ENCODE measurements at places on chromosomes 5 and 9.

- peak; percentile 24 for DNase-seq
These were observed 33.3 kb downstream of the FBXO10 start for GRCh38 chr9:37542895-37543294.

DNA sequence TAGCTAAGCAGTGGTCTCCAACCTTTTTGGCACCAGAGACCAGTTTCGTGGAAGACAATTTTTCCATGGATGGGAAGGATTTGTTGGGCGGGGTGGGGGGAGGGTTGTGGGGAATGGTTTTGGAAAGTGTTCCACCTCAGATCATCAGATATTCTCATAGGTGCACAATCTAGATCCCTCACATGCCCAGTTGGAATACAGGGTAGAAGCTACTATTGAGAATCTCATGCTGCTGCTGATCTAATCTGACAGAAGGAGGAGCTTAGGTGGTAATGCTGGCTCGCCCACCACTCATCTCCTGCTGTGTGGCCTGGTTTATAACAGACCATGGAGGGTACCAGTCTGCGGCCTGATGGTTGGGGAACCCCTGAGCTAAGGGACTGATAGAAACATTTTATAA, 662.7 kb upstream of the RGMB start:
- no peak for DNase-seq

DNA sequence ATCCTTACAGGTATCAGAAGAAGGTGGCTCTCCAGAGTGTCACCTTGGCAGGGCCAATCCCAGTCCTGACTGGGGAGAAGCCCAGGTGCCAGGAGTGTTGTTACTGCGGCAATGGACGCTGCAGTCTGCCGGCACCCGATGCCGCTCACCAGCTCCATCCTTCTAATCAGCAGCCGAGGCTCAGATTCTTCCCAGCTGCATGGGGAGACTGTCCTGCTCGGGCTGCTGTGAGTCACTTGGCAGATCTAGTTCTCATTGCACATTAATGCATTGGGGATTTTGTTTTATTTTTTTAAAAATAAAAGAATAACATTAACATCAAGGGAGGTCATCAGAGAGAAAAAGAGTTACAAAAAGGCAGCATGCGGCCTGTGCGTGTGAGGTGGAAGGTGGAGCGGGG, 115.8 kb downstream of the MTX3 start:
- no peak for DNase-seq

DNA sequence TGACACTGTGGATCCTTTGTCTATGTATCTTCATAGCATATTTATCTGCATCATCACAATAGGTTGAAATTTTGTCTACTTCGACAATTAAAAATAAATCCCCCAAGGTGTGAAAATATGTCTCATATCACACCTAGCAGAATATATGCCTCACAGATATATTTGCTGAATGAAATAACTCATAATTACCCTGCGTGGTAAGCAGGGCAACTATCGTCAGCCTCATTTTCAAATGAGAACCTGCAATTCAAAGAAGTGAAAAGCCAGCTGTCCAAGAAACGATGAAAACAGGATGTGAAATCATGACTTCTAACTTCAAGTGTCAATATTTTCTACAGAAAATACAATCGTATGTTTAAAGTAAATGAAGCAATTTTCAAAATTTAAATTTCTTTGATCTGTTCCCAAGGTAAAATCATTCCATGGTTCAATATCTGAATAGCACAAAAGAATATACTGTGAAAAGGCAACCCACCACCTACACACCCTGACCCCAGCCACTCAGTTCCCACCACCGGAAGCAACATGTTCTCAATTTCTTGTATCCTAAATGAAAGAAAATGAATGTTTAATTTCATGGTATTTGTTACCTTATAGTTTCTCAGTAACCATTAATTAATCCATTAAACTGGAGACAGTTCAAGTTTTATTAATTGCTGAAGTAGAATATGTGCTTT, 57.1 kb downstream of the TBCA start:
- no peak for DNase-seq

DNA sequence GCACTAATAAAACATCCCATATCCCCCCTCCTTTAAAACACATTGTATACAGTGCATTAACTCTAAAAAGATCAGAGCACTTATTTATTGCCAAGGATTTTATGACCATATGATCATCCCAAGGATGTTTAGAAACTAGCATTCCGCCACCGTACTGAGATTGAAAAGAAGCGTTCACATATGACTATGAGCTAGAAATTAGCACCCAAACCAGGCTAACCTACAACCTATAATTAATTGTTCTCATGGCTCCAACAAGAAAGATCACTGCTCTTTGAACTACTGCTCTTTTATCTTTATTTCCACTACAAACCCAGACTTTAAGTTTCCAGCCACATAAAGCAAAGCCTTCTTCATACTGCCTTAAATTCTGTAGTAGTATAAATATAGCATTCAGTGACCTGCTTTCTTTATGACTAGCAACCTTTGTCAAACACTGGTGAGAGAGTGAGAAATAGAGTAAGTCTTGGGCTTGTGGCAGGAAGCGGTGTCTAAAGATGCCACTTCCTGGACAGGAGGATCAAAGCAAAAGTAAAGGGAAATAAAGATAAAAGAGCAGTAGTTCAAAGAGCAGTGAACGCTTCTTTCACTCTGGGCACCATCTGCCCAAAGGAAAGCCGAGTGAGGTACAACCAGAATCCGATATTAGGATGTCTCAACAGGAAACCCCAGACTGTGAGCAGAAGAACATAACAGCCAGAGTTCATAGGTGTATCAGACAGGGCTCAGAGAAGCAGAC, 151.1 kb upstream of the ERCC6L2 start:
- peak; percentile 24 for DNase-seq

- DNase-seq, result no peak
These were observed 79.3 kb upstream of the IRX4 start for GRCh38 chr5:1961952-1962595.

DNA sequence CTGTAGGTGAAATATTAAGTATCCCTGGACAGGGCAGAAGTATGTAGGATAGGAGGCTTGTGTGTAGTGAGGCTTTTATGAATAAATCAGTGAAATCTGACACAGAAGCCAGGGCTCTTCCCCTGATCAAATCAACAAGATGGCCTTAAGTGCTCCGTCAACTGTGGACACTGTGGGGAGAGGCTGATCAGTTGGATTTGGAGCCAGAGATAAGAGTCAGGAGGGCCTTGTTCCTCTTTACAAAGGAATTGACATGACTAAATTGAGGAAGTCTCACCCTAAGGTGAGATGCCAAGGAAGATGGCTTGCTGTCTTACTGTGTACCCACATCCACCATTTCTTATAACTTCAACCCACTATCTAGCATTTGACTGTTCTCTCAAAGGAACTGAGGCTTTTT, 91.6 kb upstream of the PRRC1 start:
- no peak for DNase-seq

DNA sequence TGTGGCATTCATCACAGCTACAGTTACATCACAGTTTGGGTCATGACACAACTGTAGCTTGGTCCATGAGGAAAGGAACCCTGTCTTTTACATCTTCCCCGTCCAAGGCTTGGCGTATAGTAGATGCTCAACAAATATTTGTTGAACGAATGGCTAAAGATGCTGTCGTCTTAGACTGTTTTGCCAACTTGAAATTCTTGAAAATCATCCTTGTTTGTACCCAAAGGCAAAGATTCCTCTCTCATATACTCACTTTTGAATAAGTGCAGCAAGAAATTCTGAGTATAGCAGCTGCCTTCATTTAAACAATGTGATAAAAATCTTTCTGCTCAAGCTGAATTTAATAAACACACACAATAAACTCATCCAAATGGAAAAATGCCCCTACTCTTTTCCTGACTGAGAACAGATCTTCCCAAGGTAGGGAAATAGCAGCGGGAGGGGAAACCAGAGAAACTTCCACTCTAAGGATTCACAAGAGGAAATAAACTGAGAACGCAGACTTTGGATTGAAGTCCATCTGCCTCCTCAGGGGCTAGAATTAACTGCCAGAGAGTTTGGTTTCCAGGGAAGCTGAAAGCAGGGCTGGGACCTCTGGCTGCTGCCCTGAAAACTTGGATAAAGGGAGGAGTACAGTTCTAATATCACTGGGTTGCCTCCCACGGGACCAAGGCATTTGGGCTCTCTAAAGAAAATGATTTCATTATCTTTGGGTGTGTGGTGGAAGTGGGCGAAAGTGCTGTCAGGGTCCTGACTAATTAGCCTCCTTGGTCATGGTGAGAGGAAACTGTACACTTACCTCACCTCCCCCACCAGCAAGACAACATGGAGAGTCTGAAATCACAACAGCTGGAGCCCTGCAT, 99.1 kb downstream of the DPYSL3 start:
- no peak for DNase-seq

DNA sequence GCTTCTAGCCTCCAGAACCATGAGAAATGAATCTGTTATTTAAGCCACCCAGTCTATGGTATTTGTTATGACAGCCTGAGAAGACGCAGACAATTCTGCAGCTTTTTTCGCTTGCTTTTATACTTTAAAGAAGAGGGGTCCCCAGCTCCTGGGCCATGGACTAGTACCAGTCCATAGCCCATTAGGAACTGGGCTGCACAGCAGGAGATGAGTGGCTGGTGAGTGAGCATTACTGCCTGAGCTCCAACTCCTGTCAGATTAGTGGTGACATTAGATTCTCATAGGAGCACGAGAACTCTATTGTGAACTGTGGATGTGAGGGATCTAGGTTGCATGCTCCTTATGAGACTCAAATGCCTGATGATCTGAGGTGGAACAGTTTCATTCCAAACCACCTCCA, 151.7 kb downstream of the PTTG1 start:
- DNase-seq, result no peak

DNA sequence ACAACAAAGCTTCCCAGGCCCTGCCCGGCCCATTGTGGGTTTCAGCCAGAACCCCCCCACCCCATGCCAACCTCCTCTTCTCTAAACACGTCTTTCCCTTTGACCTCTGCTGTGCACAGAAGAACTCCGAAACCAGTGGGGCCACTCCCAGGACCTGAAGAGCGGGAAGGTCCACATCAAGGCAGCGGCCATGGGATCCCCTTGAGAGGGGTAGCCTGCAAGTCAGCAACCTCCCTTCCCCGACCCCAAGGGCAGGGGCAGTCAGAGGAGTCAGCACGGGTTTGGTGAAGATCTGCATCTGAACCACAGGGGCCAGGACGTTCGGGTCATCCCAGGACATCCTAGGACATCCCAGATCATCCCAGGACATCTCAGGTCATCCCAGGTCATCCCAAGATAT, 379.9 kb upstream of the IRX4 start:
- no peak for DNase-seq

DNA sequence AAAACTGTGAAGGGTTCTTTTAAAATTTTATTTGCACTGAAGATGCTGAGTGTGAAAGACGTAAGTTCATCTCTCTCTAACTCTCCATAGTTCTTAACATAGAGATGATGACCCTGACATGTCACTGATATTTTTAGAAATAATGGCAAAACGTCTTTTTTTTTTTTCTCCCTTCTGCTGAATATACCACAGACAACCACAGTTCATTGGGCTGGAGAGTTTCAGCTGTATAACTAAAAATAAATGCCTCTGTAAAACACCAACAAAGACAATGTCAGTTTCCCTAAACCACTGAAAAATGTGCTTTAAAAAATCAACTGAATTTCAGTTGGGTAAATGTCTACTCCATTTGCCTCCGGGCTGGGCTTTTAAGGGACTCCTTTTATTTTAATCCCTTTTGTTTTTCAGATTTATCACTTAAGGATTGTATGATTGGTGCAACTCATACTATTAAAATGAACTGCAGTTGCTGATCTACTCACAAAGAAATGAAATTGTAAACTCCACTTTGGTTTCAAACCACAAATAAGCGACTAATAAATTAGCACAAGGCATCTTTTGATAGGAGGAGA, 830.9 kb upstream of the WWC1 start:
- DNase-seq, result no peak

- DNase-seq, result no peak
These were observed 240.0 kb upstream of the SLC24A2 start for GRCh38 chr9:20028849-20029231.

- DNase-seq, result peak; percentile 62
These were observed 449.5 kb upstream of the TRPC7 start for GRCh38 chr5:136814619-136815378.

GRCh38 chr9:111913159-111913558, 16.5 kb downstream of the UGCG start:
- no peak for DNase-seq

- no peak for DNase-seq
These were observed 5.6 kb downstream of the JMY start for GRCh38 chr5:79241535-79241979.

DNA sequence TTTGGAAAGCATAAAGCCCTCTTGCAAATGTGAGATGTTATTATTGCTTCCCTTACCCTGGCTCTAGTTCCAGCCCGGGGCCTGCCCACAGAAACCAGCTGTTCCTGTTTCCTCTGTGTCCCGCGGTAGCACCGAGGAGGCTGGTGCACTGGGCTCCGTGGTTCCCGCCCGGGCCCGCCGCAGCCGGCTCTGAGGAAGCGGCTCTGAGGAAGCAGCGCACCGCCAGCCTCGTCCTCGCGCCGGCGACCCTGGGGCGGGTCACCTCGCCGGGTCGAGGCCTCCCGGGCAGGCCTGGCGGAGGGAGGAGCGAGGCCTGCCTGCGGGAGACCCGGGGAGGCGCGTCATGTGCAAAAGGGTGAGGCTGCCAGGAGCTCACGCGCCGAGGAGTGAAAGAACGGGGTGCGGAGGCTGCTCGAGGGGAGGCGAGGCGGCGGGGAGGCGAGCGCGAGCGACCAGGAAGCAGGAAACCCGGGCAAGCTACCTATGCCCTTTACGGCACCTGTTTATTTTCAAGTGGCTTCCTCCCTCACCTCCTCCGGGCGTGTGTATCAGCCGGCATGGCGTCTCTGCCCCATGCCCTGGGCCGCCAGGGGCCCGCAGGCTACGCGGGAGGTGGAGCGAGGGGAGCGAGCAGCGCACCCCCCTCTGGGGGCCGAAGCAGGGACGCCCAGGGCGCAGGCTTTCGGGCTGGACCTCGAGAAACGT, 61.3 kb upstream of the MEGF10 start:
- no peak for DNase-seq

DNA sequence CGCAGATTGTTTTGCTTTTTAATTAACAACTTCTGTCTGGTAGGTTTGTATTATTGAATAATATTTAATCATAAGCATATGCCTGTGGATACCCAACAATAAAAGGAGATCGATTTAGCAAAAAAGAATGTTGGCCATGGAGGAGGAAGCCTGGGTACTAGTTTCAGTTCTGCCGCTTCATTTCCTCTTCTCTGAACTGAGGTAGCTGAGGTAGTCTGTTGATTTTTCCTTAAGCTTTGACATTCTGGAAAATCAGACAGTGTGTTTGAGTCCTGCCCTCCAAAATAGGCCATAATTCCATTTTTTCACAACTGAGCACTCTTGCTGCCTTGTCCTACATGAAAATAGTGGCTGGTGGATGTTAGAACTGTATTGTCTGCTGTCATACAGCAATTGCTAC, 6.0 kb upstream of the GPR21 start:
- DNase-seq, result no peak

All from HT1080 (cell line).